ENCODE measurements at places on chromosomes 4 and X. TPM values are rescaled to one million over a fixed set of nuclear protein-coding genes. Genes with fewer than 3 reads are reported as not detected.

The SLITRK2 gene
- 0.39 TPM for total RNA-seq

The BMPR1B gene
- total RNA-seq, result 1.1 TPM

The CTAG2 gene
- not detected for total RNA-seq

The MXD4 gene
- total RNA-seq, result 24.6 TPM

The MSX1 gene
- not detected for total RNA-seq

The HSD17B13 gene
- total RNA-seq, result not detected

The PHKA1 gene
- total RNA-seq, result 7.2 TPM

Data from H1 (cell line).